ENCODE measurements at places on chromosomes 3 and 15.

- DNase-seq, result no peak
Measured at GRCh38 chr15:34783431-34783830, 11.9 kb downstream of the ACTC1 start.

GRCh38 chr3:193743702-193744047, 150.7 kb downstream of the OPA1 start:
- DNase-seq, result no peak

GRCh38 chr3:14822670-14823390, 4.1 kb downstream of the FGD5 start:
- DNase-seq, result no peak

DNA sequence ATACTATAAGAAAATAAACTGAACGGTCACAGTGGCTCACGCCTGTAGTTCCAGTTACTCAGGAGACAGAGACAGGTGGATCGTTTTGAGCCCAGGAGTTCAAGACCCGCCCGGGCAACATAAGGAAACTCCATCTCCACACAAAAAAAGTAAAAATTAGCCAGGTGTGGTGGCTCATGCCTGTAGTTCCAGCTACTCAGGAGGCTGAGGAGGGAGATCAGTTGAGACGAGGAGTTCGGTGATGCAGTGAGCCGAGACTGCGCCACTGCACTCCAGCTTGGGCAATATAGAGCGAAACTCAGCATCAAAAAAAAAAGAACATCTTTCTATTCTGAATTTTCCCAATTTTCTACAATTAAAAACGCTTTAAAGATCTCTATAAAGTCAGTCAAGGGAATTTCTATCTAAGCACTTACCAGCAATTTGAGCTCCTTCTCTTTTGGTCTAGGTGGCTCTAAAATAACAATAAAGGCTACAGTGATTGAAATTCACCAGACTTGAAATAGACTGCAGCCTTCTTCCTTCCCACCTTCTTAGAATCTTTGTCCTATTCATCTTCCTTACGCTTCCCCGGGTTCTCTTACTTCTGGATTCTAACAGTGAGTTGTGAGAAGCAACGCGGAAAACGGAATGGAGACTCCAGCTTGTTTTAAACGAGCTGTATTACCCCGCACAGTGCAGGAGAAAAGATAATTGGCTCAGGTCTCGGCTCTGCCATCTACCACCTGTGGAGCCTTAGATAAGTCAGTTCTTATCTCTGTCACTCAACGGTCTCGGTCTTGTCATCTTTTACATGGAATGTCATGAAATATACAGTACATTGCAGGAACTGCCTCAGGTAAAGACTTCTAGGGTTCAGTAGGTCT, 812 bp upstream of the SEC62 start:
- no peak for DNase-seq

- no peak for DNase-seq
Measured at GRCh38 chr3:55826731-55827496, 339.8 kb upstream of the WNT5A start.

DNA sequence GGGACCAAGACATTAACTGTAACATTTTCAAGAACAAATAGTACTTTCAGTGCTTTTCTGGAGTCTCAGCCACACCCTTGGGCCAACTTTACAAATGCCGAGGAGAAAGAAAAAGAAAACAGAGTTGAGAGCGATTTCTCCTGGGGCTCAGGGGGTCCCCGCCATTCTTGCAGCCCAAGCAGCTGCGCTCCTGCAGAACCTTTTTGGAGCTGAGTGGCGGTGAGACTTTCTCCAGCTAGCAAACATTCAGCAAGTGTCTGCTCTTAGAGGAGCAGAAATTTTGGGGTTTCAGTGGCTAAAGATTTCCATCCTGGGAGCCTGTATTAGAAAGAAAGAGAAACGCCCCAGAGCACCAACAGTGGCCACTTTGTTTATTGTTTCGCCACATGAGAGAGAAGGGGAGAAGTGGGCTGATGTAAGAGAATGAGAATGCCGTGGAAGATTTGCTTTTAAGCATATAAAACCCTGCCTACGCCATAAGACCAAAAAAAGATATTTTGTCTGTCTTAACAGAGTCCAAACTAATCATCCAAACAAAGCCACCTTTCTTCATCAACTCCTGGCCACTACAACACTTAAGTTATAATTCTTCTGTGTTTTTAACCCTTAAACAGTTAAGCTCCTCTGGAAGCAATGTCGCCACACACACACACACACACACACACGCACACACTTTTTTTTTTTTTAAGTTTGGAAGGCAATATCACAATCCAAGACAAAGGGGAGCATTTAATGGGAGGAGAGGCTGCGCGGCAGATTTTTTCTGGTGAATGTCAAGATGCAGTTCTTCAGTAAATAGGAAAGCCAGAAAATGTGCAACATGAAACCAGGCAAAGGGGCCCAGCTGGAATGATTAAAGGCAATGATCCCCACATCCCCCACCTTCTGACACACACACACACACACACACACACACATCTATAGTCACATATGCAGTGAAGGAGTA, 19.2 kb downstream of the EID1 start:
- no peak for DNase-seq
